ENCODE measurements at places on chromosomes 7 and 10. TPM values are rescaled to one million over a fixed set of nuclear protein-coding genes. Genes with fewer than 3 reads are reported as not detected.

Gene CHST15
- 47.2 TPM for total RNA-seq

Gene FGFBP3
- 1.2 TPM for total RNA-seq

Gene VWA2
- total RNA-seq: not detected

Gene FEZF1
- total RNA-seq: 0.37 TPM

Gene PRSS2
- total RNA-seq: 36.8 TPM

Gene NAMPT
- 113 TPM for total RNA-seq

Gene FOXI2
- not detected for total RNA-seq

Gene FERD3L
- total RNA-seq: not detected

Gene HOXA1
- 2.8 TPM for total RNA-seq

Gene CRYGN
- total RNA-seq: not detected

Gene IFIT2
- 1.0 TPM for total RNA-seq

Gene PROSER2
- total RNA-seq: 46.2 TPM

Gene C10orf67
- not detected for total RNA-seq

Gene ZNF92
- 9.4 TPM for total RNA-seq

Gene ASB15
- not detected for total RNA-seq

Gene RTKN2
- 7.9 TPM for total RNA-seq

Gene CNTNAP2
- 0.37 TPM for total RNA-seq

Gene MALRD1
- total RNA-seq: not detected

Gene POLR3A
- 26.6 TPM for total RNA-seq

Gene DPY19L1
- total RNA-seq: 71.7 TPM

Gene LBX1
- total RNA-seq: not detected

Gene SLK
- total RNA-seq: 44.2 TPM

Gene CALY
- 0.47 TPM for total RNA-seq

Gene PRKAR2B
- 15.1 TPM for total RNA-seq

Gene CCDC7
- 4.0 TPM for total RNA-seq

Gene SLC26A5
- 0.15 TPM for total RNA-seq

Gene HKDC1
- 1.7 TPM for total RNA-seq

Gene GTPBP10
- total RNA-seq: 36.7 TPM

Gene C10orf143
- 0.66 TPM for total RNA-seq

Gene PRSS37
- total RNA-seq: not detected

Gene PLXNA4
- total RNA-seq: not detected

Gene CRHR2
- total RNA-seq: not detected

Gene VSTM4
- 0.07 TPM for total RNA-seq

Gene ABCB4
- total RNA-seq: not detected

Data from HCT116 (cell line).